ENCODE measurements at places on chromosomes 2 and 18.

- DNase-seq: peak; percentile 37
Measured at GRCh38 chr18:75088021-75088506, 120.9 kb downstream of the PTGR3 start.

DNA sequence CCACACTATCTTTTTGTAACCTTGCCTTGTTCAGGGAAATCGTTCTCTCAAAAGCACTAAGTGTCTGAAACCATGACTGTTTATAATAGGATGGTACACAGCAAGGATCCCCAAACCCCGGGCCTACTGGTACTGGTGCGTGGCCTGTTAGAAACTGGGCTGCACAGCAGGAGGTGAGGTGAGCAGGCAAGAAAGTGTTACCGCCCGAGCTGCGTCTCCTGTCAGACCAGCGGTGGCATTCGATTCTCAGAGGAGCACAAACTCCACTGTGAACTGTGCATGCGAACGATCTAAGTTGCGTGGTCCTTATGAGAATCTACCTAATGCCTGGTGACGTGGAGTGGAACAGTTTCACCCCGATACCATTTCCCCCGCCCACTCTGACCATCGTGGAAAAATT lies 81.8 kb upstream of the KCNJ3 start:
- DNase-seq: no peak

- no peak for DNase-seq
Measured at GRCh38 chr2:163455815-163456214, 280.0 kb downstream of the FIGN start.

- no peak for DNase-seq
Measured at GRCh38 chr2:176997074-176997791, 215.4 kb upstream of the HNRNPA3 start.

DNA sequence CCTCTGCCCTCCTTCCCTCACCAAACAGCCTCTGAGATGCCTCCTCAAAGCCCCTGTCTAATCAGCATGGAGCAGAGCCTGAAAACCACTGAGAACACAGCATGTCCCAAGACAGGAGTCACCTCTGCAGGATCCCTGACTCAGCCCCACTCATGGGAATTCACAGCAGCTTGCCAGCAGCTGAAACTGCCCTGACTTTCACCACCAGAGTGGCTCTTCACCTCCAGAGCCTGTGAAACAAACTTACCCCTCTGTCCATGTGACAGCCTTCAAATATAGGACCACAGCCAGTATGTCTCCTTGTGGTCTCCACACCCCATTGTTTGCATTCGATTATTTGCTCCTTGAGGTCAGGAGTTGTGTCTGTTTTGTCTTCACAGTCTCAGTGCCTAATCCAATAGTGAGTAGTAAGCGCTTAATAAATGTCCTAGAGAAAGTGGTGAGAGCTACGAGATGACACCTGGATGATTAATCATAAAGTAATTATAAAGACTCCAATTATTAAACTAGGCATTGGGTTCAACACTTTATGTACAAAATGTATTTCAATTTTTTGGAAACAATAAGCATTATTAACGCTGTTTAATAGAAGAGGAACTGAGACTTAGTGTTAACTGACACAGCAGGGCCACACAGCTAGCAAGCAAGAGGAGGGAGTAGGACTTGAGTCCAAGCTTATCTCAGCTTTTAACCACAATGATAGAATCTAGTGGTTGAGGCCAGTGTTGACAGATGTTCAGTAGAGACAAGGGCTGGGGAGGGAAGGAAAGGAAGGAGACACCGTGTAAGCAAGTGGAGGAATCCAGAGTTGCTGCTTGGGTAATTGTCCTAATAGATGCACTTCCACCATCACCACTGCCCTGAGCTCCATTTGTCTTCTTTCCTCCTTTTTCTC lies 358.7 kb upstream of the TNP1 start:
- DNase-seq: no peak

DNA sequence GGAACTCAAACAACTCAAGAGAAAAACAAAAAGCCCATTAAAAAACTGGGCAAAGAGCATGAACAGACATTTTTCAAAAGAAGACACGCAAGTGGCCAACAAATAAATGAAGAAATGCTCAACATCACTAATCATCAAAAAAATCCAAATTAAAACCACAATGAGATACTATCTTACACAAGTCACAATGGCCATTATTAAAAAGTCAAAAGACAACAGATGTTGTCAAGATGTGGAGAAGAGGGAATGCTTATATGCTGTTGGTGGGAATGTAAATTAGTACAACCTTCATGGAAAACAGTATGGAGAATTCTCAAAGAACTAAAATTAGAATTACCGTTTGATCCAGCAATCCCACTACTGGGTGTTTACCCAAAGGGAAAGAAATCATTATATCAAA lies 15.1 kb downstream of the LMAN1 start:
- DNase-seq: no peak

- peak; percentile 38 for DNase-seq
Measured at GRCh38 chr2:70941701-70942100, 6.0 kb downstream of the ATP6V1B1 start.

- no peak for DNase-seq
Measured at GRCh38 chr18:66553824-66554223, 50.1 kb downstream of the CDH19 start.

- no peak for DNase-seq
Measured at GRCh38 chr2:226793646-226794045, 6.0 kb downstream of the IRS1 start.

- DNase-seq: no peak
Measured at GRCh38 chr2:67565761-67566160, 168.6 kb downstream of the ETAA1 start.

- peak; percentile 83 for DNase-seq
Measured at GRCh38 chr2:10297959-10298531, 4.7 kb upstream of the HPCAL1 start.

DNA sequence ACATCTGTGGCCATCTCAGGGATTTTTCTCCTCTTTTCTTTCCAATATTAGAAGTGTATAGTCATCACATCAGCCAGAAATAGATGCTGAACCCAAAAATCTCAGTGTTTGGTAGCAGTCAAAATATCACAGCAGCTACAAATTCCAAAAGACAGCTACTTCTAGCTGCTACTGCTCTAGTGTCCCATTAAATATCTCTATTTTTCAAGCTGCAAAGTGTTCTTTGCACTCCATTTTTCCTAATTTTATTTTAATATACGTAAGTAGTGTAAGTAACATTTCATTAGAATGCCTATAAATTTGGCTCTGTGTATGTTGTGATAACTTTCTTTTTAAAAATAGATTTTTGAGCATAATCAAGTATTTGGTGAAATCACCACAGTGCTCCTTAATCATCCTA lies 967.3 kb downstream of the BCL11A start:
- no peak for DNase-seq

GRCh38 chr18:39232490-39232889 lies 1666.9 kb upstream of the CELF4 start:
- DNase-seq: no peak

- no peak for DNase-seq
Measured at GRCh38 chr2:241070811-241071676, 31.0 kb downstream of the MTERF4 start.

DNA sequence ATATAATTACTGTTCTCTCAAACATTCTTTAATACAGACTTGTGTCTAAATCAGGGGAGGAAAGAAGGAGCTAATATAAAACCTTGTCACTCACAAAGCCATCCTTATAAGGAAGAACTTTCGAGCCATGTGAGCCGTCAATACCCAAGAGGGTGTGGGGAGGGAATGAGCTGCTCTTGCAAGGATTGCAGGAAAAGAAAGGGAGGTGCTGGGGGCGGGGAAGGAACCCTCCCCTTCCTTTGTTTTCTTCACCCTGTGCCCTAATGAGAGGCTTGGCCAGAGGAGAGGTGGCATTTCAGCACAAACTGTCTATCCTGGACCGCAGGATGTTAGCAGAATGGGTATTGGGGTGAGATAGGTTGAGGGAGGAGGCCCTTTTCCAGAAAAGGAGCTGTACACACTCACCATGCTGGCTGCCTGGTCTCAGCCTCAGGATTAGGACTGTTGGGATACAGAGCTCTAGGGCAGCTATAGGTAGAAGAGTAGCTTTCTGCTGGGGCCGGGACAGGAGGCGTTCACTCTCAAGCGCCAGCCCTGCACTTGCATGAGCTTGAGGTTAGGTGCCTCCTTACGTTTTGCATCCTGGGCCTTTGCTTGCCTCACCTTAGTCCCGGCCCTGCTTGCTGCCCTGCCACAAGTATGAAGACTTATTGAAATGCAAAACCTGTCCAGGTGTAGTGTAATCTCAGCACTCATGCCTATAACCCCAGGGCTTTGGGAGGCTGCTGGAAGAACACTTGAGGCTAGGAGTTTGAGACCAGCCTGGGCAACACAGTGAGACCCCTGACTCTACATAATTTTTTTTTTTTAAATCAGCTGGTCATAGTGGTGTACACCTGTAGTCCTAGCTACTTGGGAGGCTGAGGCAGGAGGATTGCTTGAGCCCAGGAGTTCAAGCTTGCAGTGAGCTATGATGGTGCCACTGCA lies 190.5 kb downstream of the LOXHD1 start:
- no peak for DNase-seq

DNA sequence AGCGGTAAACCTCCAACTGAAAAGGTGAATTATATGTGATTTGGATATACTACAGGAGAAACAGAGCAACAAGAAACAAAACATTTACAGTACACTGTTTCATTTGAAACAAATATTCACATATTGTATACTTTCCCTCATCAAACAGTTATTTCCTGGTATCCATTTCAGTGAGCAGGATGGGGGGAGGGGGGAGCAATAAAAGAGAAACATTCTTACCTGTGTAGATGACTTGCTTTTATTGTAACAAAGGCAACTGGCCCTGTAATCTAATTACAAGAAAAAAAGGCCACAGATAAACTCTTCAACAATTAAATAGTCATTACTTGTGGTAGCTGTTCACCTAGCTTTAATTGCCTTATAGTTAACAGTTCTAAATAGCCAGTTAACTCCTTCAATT lies 3.9 kb upstream of the PPP1CB start:
- no peak for DNase-seq

DNA sequence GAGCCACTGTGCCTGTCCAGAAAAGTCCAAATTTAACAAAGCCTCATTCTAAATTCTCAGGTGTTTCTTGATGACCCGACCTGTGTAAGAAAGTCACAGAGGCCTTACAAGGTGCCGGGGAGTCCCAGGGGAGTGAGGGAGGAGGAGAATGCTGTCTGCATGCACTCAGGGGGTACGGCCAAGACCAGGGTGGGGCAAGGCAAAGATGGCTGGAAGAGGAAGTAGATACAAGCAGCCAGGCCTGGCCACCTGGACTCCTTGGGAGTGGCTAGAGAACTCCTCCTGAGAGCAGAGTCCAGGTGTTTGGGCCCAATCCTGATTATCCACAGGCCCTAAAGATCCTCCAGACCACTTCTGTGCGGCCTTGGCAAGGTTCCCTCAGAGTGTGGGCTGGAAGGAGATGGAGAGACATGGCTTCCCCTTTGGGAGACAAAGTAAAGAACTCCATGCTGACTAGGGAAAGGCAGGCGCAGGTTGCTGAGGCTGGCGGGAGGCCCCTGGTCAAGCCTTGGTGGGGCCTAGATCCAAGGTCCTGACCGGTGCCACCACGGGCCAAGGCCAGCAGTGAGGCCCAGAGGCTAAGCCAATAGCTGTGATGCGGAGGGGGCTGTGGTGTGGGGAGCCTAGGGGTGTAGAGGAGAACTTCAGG lies 74.7 kb downstream of the COPS8 start:
- DNase-seq: no peak

GRCh38 chr2:113164215-113164929 lies 9.4 kb upstream of the PSD4 start:
- DNase-seq: no peak

- no peak for DNase-seq
Measured at GRCh38 chr18:3914109-3914508, 464.1 kb downstream of the TGIF1 start.

- no peak for DNase-seq
Measured at GRCh38 chr2:232793271-232793670, 16.9 kb upstream of the KCNJ13 start.

- no peak for DNase-seq
Measured at GRCh38 chr2:163044114-163044513, 205.5 kb upstream of the KCNH7 start.

GRCh38 chr2:64457524-64457923 lies 3.6 kb downstream of the LGALSL start:
- no peak for DNase-seq

GRCh38 chr2:153635494-153635893 lies 156.9 kb upstream of the RPRM start:
- no peak for DNase-seq

DNA sequence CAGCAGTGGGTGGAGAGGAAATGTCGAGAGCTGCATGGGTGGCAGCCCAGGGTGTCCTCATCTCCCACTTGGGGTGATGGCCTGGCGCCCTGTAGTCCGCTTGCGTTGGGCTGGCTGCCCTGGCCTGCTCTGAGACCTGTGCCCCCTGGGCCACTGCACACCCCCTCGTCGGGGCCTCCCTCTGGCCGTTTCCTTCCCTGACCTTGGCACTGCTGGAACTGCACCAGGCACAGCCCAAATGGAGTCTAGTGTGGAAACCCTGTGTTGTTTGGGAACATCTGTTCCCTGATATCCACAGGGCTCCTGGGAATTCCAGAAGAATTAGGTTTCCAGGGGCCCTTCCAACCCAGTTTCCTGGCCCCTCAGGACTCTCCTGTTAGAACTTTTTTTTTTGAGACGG lies 13.9 kb downstream of the EFHD1 start:
- DNase-seq: no peak

DNA sequence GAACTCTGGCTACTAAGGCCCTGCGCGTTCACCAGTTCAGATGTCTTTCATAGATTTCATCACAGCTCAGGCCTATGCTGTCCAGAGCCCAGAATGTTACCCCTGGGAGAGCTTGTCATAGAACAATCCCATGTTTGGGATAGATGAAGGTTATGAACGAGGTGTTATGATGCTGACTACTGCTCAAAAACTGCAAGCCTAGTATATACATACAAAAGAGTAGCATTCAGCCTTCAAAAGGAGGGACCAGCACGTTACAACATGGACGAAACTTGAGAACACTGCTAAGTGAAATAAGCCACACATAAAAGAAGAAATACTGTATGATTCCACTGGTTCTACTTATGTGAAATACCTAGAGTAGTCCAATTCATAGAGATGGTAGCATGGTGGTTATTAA lies 401.9 kb downstream of the NBAS start:
- DNase-seq: no peak

- DNase-seq: no peak
Measured at GRCh38 chr2:119008108-119008507, 66.1 kb downstream of the MARCO start.

DNA sequence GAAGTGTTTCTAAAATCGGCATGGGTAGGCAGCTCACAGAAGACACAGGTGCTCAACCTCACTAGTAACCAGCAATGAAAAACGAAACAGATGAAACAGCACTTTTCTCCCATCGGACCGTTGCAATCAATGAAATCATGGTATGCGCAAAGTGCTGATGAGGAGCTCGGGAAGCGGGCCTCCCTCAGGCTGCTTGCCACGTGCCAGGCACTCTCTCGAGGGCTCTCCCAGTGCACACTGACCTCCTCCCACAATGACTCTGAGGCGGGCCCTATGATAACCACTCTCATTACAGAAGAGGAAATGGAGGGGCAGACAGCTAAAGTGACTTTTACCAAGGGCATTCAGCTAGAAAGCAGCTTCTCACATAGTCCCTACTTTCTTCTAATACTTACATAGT lies 3.8 kb upstream of the ANKRD23 start:
- DNase-seq: no peak

GRCh38 chr18:63284827-63285733 lies 34.5 kb downstream of the BCL2 start:
- no peak for DNase-seq

- no peak for DNase-seq
Measured at GRCh38 chr2:62227386-62228075, 31.6 kb downstream of the B3GNT2 start.

GRCh38 chr2:148533004-148533403 lies 111.5 kb upstream of the EPC2 start:
- DNase-seq: no peak

Data from activated effector memory CD4-positive, alpha-beta T cell treated with anti-CD3 and anti-CD28 coated beads, Interleukin-2, amount 50 U/mL, for 16 hours (primary cell).